NCI-H1105 treated with DMSO at 0.1 percent for 48 hours (cell line): ENCODE measurements at places on chromosomes 5 and 9.

- no peak for DNase-seq
Measured at GRCh38 chr5:172686111-172686510, 45.0 kb downstream of the NEURL1B start.

GRCh38 chr5:157543825-157544622 is 31.6 kb downstream of the ADAM19 start:
- DNase-seq: peak; percentile 23

DNA sequence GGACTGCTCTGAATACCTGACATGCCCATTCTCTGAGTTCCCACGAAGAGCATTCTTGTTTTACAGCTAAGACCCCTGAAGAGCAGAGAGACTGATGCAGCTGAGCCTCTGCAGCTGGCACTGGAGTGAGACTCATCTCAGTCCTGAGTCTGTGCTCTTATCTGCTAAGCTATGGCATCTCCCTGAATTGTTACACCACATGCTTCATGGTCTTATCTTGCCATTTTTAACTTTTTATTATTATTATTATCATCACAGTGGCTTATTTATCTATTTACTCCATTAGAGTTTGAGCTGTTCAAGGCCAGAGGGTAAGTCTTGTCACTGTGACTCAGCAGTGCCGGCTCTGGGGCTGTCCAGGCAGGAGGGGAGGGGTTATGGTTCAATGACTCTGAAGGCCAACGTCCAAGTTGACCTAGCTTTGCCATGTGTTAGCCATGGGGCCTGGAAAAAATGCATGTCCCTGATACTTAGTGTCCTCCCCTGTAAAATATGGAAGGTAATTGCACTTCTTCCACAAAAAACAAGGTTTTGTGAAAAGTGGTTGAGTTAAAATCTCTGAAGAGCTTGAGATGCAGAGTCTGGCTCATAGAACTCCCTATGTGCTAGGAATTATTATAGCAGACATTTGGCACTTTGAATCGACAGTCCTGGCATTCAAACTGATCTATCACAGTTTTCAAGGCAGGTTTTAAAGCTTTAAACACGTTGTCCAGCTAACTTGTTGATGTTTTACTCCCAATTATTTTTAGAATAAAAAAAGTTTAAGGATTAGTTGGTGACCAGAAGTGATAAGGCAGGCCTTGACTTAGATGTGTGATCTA is 94.6 kb downstream of the ALDH1A1 start:
- DNase-seq: no peak

- no peak for DNase-seq
Measured at GRCh38 chr9:75921391-75922127, 31.1 kb downstream of the PCSK5 start.

GRCh38 chr5:110896901-110897300 is 158.1 kb downstream of the SLC25A46 start:
- no peak for DNase-seq

GRCh38 chr5:35656721-35657120 is 39.1 kb downstream of the SPEF2 start:
- no peak for DNase-seq

GRCh38 chr9:5389109-5389732 is 48.5 kb downstream of the PLGRKT start:
- DNase-seq: no peak

DNA sequence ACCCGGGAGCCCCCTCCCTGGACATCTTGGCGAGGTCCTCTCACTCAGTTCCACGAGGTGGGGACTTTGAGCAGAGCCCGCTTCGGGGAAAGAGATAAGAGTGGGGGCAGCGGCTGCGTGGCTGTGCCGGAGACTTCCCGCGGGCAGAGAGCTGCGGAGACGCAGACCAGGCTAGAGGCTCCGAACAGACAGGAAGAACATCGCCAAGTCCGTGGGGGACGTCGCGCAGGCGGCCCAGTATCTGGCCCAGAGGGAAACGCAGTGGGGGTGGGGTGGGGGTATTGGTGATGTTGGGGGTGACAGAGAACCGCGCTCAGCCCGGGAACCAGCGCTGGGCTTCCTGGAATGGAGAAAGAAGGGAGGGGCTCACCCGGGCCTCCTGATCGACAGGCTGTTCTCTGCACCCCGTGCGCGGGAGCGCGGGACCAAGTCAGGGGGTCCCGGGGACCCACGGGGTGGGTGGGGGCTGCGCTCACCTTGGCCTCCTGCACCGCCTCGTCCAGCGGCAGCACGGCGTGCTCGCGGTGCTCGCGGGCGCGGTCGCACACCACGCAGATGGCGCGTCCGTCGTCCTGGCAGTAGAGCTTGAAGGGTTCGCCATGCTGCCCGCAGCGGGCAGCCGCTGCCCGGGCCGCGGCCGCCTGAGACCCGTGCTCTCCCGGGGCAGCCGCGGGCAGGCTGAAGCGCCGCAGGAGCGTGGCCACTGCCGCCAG is 727 bp downstream of the TRIM7 start:
- no peak for DNase-seq

GRCh38 chr5:757346-757930 is 27.1 kb downstream of the ZDHHC11B start:
- no peak for DNase-seq
